Cerebellum (tissue), 4 donors: ENCODE measurements at places on chromosomes 6 and 20. TPM values are rescaled to one million over a fixed set of nuclear protein-coding genes. Genes with fewer than 3 reads are reported as not detected.
A peak's percentile ranks its signal among the peaks of the same experiment; 100 is the strongest.

DNA sequence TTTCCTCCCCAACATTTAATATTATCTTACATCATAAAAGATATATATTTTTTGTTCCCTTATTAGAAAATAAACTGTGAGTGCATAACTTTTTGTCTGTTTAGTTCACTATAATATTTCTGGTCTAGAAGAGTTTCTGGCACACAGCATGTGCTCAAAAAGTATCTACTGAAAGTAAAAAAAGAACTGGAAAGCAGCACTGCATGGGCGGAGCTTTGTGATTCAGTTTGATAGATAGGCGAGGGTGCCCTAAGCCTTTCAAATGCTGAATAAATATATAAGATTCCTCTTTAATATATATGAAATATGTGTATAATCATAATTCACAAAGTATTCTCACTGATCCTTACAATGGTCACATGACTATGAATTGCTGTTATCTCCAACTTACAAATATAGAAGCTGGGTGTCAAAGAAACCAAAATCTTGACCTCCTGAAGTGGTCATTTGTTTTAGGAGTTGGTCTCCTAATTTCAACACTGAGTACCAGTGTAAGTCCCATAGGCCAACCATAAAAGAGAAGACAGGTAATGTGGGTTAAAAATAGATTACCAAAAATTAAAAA lies 50.8 kb downstream of the OR2B2 start:
- no peak for DNase-seq

GRCh38 chr6:137226697-137227096 lies 7.5 kb upstream of the IFNGR1 start:
- DNase-seq: no peak

- no peak for DNase-seq
Measured at GRCh38 chr6:90892271-90892670, 305.4 kb upstream of the MAP3K7 start.

GRCh38 chr6:44216677-44217331 lies at the start of gene MYMX:
TSS of gene MYMX (plus strand) at chr6:44216926. CDS start at chr6:44217472, 546 bp downstream.
- no peak for DNase-seq

- DNase-seq: no peak
Measured at GRCh38 chr6:66328200-66328599, 621.2 kb upstream of the EYS start.

DNA sequence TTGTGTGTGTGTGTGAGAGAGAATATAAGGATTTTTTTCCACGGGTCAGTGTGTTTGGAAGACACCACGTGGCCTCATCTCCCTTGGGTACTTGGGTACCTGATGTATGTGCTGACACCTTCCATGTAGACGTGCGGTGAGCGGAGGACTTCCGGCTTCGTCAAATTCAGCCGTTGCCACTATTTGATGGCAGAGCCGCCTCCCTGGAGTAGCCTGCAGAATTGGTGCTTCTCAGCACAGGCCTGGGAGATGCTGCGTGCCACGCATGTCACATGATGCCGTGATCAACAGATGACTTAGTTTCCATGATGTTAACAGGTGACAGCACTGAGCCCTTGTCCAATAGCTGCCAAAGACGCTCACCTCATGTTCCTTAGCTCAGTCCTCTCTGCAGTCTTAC lies 69.4 kb downstream of the CDH4 start:
- no peak for DNase-seq

DNA sequence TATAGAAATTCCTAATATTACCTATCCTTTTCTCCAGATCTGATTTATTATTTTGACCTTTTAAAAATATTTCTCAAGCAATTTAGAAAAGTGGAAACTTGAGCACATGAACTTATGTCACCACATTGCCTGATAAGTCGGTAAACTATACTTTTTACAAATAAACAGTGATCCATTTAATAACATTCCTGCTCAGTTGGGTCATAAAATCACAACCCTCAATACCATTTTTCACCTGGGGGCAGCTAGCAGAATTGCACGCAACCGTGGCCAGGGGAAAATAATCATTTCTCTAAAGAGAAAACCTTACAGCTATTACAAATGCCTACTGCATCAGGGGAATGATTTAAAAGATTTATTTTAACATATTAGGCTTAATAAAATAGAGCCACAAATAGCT lies 614.5 kb downstream of the PHF3 start:
- no peak for DNase-seq

DNA sequence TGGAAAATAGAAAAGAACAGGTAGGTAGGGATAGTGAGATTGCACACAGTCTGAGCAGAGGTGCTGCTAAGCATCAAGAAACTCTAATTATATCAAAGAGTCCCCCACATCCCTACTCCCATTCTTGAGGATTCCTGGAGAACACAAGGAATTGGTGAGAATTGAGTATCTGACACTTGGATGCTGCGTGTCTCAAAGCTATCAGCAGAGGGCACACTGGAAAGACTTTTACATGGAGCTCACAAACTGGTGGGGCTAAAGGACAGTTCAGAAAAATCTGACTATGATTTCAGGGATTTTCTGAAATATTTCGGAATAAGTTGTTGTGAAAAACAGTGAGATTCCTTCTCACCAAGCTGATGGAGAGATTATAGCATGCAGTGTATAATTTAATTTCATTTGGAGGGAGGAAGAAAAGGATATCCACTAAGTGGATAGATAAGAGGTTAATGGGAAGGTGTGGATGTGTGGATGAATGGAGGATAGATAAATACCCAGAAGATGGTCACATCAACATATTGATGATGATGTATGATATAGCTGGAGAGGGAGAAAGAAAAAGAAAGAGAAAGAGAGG lies 215.4 kb upstream of the DEFB112 start:
- DNase-seq: no peak

DNA sequence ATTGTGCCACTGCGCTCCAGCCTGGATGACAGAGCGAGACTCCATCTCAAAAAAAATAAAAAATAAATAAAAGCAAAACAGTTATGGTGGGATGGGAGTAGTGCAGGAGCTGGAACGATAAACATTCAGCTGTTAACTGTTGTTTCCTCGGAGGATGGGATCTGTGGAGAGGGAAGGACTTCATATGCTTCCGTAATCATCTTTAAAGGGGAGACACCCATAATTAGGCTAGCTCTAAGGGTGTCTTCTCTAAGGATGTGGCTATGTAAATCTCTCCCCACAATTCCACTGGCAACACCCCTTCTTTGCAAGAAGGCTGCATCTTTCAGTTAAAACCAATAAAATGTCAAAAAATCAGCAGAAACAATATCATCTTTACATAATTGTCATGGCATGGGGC lies 42.6 kb upstream of the MTHFD1L start:
- no peak for DNase-seq

DNA sequence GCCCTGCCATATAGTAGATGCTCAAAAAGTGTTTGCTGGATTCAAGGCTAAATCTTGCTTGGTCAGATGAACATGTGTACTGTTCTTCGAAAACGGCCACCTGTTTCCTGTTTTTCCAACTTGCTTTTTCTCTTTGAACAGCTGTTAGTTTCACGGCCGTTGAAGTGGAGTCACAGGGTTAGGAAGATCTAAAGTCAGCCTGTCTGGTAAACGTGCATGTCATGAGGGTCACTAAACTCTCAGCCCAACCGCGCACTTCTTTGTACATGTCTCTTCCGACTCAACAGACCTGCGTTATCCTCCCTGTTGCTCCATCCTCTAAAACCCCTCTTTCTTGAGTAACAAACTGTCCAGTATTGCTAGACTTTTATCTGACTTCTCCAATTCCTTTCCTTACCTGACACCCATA lies 93.2 kb upstream of the MAN1A1 start:
- DNase-seq: no peak

DNA sequence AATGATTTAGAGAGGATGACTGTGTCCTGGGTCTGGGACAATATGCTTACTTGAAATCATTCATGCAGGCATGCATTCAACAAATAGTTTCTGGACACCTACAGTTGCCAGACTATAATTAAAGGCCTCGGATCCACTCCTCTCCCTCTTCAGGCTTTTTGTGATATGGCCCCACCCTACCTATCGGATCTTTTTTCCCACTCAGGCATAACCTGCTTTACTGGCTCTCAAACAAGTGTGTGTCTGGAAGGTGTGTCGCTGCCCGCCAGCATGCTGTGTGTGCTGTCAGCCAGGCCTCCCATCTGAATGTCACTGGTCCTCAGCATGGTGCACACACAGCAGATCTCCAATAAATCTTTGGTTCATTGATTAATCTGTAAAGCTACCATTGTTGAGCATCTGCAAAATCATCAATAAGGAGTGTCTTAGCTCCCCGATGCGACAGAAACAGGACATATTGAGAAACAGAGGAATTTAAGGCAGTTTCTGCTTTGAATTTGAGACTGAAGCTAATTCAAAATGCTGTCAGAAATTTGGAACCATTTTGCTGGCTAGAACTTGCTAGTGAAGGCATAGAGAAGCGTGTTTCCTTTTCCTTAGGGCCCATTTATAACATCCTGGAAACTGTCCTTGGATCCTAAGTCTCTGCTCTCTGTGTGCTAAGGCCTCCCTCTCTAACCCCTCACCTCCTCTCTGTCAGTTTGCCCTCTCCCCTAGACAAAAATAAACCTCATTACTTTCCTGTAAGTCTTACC lies 23.5 kb upstream of the CCN6 start:
- peak; percentile 46 for DNase-seq

- DNase-seq: no peak
Measured at GRCh38 chr6:2866171-2866846, 24.6 kb upstream of the SERPINB1 start.

DNA sequence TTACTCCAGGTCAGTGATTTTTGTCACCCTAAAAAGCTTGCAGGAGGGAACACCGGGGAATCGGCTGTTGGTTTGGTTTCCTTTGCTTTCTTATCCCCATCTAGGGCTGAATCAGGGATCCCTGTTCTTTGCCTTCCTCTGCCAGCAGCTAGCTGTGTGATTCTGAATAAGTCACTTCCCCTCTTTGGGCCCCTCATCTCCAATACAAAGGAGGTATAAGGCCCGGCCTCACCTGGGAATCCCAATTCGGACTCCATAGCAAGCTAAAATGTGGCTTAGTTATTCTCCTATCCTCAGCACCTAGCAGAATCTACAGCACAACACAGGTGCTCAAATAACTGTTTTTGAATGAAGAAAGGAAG lies 18.5 kb upstream of the ARMC12 start:
- no peak for DNase-seq

GRCh38 chr6:15244620-15245360 lies 1.1 kb upstream of the JARID2 start:
- DNase-seq: peak; percentile 74

GRCh38 chr6:45952168-45952529 lies 63.5 kb downstream of the CLIC5 start:
- DNase-seq: no peak

DNA sequence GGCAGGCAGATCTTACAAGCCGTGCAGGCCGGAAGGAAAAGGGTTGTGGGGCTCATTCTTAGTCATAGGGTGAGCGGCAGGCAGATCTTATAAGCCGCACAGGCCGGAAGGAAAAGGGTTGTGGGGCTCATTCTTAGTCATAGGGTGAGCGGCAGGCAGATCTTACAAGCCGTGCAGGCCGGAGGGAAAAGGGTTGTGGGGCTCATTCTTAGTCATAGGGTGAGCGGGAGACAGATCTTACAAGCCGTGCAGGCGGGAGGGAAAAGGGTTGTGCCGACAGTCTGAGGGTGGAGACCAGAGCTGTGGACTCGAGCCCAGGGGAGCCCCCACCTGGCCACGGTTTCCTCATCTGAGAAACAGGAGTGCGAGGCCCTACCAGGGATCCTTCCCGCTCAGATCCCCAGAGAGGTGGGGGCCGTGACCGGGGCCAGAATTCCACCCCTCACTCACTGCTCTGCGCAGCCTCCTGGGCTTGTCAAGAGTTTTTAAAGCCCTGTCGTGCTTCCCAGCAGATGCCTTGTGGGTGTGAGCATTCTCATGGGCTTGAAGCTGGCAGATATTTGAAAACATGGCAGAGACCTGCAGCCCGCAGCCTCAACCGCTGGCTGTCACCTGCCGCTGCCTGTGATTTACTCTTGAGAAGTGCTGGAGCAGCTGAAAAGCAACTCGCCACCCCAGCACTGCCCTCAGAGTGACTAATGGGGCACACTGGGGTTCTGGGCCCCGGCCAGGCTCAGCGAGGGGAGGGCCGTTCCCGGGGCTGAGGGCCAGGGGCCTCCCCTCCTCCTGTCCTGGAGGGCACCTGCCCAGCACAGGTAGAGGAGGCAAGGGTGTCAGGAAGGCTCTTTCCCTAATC lies 31.9 kb downstream of the NTSR1 start:
- no peak for DNase-seq

- DNase-seq: no peak
Measured at GRCh38 chr20:11687546-11688292, 230.0 kb upstream of the BTBD3 start.

- no peak for DNase-seq
Measured at GRCh38 chr6:156013155-156013554, 557.5 kb upstream of the NOX3 start.

GRCh38 chr6:114342826-114343781 lies at the start of gene HS3ST5:
TSS of gene HS3ST5 (minus strand) at chr6:114343023. CDS start at chr6:114062845, 280,178 bp downstream.
- DNase-seq: no peak

DNA sequence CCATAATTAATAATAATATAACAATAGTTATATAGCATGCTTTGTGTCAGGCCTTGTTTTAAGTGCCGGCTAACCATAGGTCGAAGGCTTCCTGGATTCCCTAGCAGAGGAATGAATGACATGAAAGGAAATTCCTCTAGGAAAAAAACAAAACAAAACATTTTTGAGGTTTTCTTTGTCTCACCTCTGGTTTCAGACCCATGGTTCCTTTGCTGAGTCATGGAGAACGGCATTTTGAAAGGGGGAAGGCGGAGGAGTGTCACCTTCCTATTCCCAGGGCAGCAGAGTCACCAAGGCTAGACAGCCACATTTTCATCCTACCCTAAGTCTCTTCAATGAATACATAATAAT lies 25.3 kb upstream of the CCND3 start:
- DNase-seq: no peak

GRCh38 chr20:44188752-44189151 lies 1.8 kb upstream of the JPH2 start:
- no peak for DNase-seq

DNA sequence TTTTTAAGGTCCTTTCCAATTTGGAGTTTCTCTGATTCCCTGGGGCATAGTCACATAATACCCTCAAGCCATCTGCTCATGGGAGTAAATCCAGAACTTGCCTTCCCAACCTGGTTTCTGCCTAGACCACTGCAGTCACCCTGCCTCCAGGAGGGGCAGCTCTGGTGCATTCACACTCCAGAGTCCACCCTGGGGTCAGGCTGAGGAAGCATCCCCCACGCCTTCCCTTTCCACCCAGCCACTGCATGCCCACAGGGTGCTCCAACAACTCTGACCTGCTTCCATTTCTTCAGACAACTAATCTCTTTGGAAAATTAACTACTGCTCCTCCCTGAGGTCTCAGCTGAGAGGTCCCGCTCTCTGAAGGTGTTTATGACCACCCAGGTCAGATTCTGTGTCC lies 211.4 kb upstream of the RIN2 start:
- no peak for DNase-seq

The VGLL2 gene
- not detected for total RNA-seq

The RAET1L gene
- not detected for total RNA-seq

The LST1 gene
- total RNA-seq: 0.73 TPM

The IRAK1BP1 gene
- 40.5 TPM for total RNA-seq

The HINT3 gene
- total RNA-seq: 44.2 TPM

The PGBD1 gene
- 12.0 TPM for total RNA-seq

The CGA gene
- 0.82 TPM for total RNA-seq

The LTA gene
- total RNA-seq: not detected

The C6orf163 gene
- total RNA-seq: 12.3 TPM
